ENCODE measurements at places on chromosomes 3 and 15.

DNA sequence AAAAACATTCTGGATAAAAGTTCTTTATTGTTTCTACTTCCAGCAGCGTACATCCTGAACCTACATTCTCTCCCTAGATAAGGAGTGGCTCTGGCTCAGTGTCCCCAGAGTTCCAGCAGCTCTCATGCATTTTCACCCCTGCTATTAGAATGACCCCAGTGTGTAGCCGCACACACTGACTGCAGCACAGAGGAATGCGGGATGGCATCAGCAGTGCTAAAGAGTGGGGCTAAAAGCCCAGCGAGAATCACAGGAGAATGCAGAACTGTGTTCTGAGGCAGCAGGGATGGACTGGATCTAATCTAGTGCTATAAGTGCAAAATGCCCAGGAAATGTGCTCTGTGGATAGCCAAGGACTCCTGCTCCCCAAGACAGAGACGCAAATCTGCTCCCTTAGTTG is 66.4 kb upstream of the TJP1 start:
- no peak for DNase-seq

DNA sequence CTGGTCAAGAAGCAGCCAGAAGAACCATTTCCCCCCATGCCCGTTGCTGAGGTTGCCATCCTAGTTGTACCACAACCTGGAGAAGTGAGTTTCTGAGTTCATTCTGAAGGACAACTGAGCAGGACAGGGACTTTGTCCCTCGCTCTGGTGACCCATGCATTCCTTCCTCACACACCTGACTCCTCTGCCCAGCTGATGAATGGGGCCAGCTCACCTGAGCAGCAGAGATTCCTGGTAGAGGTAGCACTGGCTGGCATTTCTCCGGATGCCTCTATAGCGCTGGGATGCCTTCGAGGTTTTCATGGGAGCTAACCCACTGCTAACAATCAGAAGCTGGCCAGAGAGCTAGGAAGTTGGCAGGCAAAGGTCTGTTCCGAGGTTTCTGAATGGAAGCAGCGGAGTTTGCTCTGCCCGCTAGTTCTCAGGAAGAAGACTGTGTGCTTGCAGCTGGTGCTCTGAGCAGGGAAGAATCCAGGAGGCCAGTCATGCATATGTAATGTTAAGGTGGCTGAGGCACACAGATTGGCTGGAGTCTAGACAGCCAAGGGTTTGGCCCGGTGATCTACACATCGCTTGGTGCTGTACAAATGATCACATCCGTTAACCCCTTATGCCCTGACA is at the start of gene TMC3:
Gene TMC3, minus strand, starts transcription at position 439 of the 621 bp plus-strand sequence. Its CDS starts 136 bp downstream, at position 303.
- no peak for DNase-seq

GRCh38 chr3:24502690-24503089 is 8.0 kb upstream of the THRB start:
- DNase-seq: no peak

DNA sequence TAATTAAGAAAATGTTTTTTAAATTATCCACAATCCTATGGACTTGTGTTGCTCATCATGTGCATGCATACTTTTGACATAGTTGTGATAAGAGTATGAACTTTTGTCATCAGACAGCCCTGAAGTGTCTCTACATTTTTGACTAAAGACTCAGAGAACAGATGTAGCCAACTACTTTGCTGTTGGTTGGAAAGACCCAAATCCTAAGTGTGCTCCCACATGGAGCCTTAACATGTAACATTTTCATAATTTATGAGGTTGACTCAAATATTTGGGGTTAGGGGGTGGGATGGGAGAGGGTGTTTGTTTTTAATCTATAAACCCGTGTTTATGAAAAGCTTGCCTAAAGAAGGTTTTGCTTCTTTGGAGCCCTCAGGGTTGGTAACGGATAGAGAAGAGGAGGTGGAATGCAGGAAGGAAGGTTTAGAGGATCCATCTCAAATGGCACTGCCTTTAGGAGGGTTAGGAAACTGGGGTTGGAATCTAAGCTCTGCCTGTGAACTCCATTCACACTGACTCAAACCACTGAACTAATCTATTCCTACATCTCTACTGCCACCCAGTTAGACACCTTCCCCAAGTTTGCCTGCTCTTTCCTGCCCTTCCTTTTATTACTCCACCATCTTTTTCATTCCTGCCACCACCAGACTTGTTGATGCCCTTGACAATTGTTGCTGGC is 3.7 kb downstream of the BOC start:
- no peak for DNase-seq

GRCh38 chr3:138377804-138378203 is 29.4 kb downstream of the MRAS start:
- DNase-seq: no peak
